G401 (cell line): ENCODE measurements at places on chromosomes 4 and X.

- no peak for DNase-seq
Observed at GRCh38 chrX:104189837-104190236, 23.6 kb downstream of the FAM199X start.

DNA sequence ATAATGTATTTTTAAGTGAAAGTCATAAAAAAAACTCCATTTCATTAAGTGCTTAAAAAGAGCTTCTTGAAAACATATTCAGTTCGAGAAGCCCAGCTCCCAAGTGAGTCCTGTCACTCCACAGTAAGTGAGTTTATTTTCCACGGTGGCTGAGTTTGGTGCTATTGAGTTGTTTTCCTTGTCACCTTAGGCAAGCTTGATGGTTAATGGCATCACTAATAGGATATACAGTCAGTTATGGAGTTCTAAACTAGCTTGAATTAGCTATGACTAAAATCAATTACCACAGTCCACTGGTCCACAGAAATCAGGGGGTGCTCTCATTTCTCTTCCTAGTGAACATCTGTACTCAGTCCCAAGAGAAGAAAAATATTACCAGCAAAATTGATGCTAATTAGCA, 1526.2 kb upstream of the IGFBP7 start:
- DNase-seq: no peak

DNA sequence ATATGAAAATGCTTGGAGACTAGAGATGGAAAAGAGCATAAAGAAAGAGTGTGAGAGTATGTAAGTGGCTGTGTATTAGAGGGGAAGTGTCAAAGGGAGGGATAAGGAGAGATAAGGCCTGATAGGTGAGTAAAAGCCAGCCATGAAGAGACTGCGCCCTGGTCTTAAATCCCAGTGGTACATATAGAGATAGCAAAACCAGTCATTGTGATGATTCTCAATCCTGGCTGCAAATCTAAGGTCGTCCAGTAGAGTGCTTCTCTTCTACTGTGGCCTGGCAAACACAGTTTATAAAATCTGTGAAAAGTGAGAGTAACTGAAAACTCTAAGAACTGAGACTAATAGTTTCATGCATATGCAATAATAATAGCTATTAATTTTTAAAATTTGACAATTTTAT, 86.9 kb downstream of the MAB21L2 start:
- DNase-seq: no peak

- DNase-seq: no peak
Observed at GRCh38 chr4:172813359-172813923, 355.2 kb upstream of the GALNT7 start.

DNA sequence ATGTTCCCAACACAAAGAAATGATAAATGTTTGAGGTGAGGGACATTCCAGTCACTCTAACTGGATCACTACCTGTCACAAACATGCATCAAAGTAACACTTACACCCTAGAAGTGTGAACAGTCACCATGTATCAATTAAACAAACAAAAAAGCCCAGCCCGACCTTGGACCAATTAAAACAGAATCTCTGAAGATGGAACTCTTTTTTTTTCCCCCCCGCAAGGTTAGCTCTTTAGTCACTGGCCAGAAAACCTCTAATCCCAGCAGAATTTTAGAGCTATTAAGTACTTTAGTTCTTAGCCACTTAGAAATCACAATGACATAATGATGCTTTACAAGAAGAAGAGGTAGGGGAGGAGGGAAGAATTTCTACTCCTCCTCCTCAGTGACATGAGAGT, 154.5 kb downstream of the PALLD start:
- no peak for DNase-seq

GRCh38 chr4:105838082-105838481, 57.2 kb upstream of the NPNT start:
- no peak for DNase-seq

GRCh38 chr4:149158817-149159216, 656.8 kb downstream of the IQCM start:
- no peak for DNase-seq

- no peak for DNase-seq
Observed at GRCh38 chrX:109463784-109464183, 18.1 kb downstream of the GUCY2F start.

DNA sequence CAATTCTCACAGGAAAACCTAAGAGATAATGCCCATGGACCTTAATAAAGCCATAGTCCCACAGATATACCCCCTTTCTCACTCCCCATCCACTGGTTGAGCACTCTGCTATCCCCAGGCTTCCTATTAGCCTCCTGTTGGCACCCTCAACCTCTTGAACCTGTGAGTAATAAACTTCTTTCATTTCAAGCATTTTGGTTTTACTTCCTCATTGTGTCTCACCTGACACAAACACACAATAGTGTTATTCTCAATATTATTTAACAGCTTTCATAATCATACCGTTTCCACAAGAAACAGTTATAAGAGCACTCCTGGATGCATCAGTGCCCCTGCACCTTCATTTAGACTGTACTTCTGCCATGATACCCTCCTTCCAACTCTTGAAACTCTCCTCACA, 56.8 kb downstream of the TRPC5 start:
- DNase-seq: no peak

DNA sequence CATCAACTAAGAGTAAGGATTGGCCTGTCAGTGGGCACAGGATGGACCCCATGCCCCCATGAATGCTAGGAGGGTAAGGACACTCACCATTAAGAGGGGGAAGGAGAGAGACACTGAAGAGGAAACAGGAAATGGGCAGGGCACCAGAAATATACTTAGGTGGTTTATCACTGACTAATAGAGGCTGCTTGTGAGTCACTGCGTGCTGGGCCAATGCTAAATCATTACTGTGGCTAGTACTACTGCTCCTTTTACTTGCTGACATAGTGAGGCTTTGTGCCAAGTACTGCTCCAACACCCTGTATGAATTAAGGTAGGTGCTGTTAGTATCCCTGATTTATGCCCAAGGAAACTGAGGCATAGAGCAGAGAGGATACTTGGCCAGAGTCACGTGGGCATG, 130.4 kb upstream of the FRMPD4 start:
- no peak for DNase-seq

DNA sequence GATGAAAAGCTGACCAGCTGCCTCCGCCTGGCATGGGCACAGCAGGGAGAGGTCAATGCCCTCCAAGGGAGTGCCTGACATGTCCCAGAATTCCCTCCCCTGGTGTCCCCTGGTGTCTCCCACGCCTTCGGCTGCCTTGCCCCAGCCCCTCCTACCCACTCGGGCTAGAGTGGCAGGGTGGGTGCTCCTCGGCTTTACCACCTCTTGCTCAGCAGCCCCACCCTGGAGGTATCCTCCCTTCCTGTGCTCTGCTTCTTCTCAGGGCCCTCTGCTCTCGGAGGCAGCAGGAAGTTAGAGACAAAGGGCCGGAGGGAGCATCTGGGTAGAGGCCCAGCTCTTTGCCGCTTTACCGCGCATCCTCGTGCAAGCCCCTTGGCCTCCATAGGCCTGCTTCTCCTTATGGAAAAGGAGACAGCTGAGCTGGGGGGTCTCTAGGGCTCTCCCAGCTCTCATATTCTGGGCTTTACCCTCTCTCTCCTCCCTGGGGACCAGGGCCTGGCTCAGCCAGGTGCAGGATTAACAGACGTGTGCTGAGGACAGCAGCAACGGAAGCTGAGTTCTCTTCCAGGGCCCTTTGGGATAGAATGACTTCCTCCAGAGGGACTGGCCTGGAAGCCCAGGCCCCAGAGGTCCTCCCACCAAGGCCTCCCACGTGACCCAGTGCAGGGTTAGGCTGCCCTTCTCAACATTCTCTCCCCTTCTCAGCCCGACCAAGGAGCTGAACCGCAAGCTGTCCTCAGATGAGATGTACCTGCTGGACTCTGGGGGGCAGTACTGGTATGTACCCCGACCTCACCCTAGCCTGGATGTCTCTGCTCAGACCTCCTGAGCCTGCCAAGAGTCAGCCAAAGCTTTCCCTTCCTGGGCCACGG, 17.2 kb downstream of the XPNPEP2 start:
- DNase-seq: no peak
